Occipital lobe (tissue), 3 donors: ENCODE measurements at places on chromosomes 2 and 18. TPM values are rescaled to one million over a fixed set of nuclear protein-coding genes. Genes with fewer than 3 reads are reported as not detected.

RAPH1 gene
- total RNA-seq = 39.9 TPM

NGEF gene
- total RNA-seq = 22.8 TPM

TMEM214 gene
- 7.8 TPM for total RNA-seq

FASTKD1 gene
- 81.6 TPM for total RNA-seq

LIPG gene
- 18.2 TPM for total RNA-seq

MSTN gene
- total RNA-seq = 0.94 TPM

MOB1A gene
- total RNA-seq = 52.6 TPM

KCNG2 gene
- 0.31 TPM for total RNA-seq

CPLX4 gene
- not detected for total RNA-seq

STPG4 gene
- 0.78 TPM for total RNA-seq

MPHOSPH10 gene
- 28.9 TPM for total RNA-seq

RFTN2 gene
- total RNA-seq = 29.9 TPM

MAP4K4 gene
- total RNA-seq = 165 TPM

PKDCC gene
- total RNA-seq = 16.2 TPM

DNAH7 gene
- 16.5 TPM for total RNA-seq

ACKR3 gene
- 20.3 TPM for total RNA-seq

AQP12B gene
- total RNA-seq = not detected

SH2D6 gene
- 0.47 TPM for total RNA-seq

ALLC gene
- total RNA-seq = not detected

GAD1 gene
- 58.2 TPM for total RNA-seq

ECEL1 gene
- 1.2 TPM for total RNA-seq

ADAM23 gene
- 18.9 TPM for total RNA-seq

GIGYF2 gene
- 111 TPM for total RNA-seq

RNF149 gene
- total RNA-seq = 55.8 TPM

RNPEPL1 gene
- 4.4 TPM for total RNA-seq

ANKRD62 gene
- total RNA-seq = 0.16 TPM

GPC1 gene
- 37.3 TPM for total RNA-seq

SNRNP200 gene
- 40.4 TPM for total RNA-seq

PPP1R7 gene
- total RNA-seq = 38.5 TPM

VIL1 gene
- not detected for total RNA-seq

SLC19A3 gene
- 1.2 TPM for total RNA-seq

MARCO gene
- total RNA-seq = 0.31 TPM

ZNF516 gene
- total RNA-seq = 15.0 TPM

OTOS gene
- 0.94 TPM for total RNA-seq

C2orf72 gene
- total RNA-seq = 32.4 TPM

TTC32 gene
- 22.3 TPM for total RNA-seq

CD207 gene
- total RNA-seq = not detected

CYS1 gene
- total RNA-seq = 2.0 TPM

SRD5A2 gene
- not detected for total RNA-seq

GKN1 gene
- total RNA-seq = not detected

AQP12A gene
- total RNA-seq = not detected

SLC16A14 gene
- total RNA-seq = 66.8 TPM

ABCB11 gene
- total RNA-seq = 0.16 TPM

ARHGEF4 gene
- total RNA-seq = 38.7 TPM

CCDC121 gene
- total RNA-seq = 5.9 TPM

CD8A gene
- 1.1 TPM for total RNA-seq

DPY30 gene
- 58.8 TPM for total RNA-seq

FRZB gene
- total RNA-seq = 19.8 TPM

ASPRV1 gene
- total RNA-seq = 2.8 TPM
